ENCODE measurements at places on chromosomes 3 and 15. TPM values are rescaled to one million over a fixed set of nuclear protein-coding genes. Genes with fewer than 3 reads are reported as not detected.

DNA sequence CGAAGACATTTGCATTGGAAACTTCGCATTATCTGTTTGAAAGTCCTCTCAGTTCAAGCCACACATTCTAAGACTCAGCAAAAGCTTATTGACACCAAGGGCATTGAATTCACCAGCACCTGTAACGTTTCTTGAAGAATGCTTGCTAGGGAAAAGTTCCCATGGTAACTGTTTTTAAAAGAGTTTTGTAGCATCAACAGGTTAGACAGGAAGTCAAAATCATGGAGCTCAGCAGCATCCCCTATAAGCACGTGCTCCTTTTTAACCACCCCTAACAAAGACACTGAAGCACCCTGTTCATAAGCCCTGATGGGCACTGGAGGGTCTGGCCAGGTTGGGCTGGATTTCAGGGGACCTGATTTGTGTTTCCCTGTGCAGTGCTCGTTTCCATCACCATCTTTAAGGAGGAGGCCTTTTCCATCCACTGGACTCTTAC is 229.7 kb upstream of the BHLHE40 start:
- DNase-seq, result no peak

Gene TRPM1
- not detected for total RNA-seq

- DNase-seq, result no peak
Observed at GRCh38 chr15:81710328-81710727, 335.5 kb downstream of the MEX3B start.

DNA sequence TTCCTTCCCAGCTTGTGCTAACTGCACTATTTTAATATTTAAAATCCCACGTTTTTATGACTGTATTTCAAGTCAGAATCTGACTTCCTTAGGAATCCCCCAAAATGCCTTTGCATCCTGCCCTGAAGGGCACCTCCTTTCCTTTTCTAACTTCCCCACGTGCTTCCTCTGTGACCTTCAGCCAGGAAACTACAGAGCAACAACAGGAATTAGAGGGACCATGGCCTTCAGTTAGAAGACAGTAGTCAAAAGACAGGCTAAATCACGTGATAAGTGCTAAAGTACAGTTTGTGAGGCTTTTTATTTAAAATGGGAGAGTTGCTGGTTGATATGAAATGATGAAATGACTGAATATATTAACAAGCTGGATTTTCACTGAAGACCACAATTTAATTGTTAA is 11.8 kb upstream of the ABHD10 start:
- no peak for DNase-seq

GRCh38 chr3:96467639-96468038 is 346.8 kb upstream of the EPHA6 start:
- DNase-seq, result no peak

GRCh38 chr3:173750591-173750990 is 353.0 kb downstream of the NLGN1 start:
- no peak for DNase-seq

Data from renal cortical epithelial cell (primary cell).